ENCODE measurements at places on chromosomes 2 and 18. TPM values are rescaled to one million over a fixed set of nuclear protein-coding genes. Genes with fewer than 3 reads are reported as not detected.

DNA sequence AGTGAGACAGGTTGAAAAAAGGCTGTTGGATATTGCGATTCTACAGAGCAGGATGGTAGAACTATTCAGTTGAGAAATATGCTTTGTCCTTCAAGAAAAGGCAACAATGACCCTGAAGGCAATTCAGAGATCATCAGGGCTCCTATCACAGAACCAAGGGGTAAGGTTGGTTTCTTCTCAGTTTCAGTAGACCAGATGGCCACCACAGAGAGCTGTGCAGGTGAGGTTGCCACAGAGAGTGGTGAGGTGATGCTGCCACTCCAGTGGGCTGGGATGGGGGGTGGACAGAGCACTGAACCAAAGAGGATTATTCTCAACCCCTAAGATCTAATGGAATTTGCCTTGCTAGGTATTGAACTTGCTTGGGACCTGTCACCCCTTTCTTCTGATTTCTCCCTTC, 64.6 kb upstream of the ZBTB7C start:
- no peak for DNase-seq

- no peak for DNase-seq
Measured at GRCh38 chr2:207236156-207236935, 70.6 kb upstream of the KLF7 start.

CFAP53 gene
- 0.25 TPM for polyA plus RNA-seq

GRCh38 chr18:66724664-66725356, 120.9 kb upstream of the CDH19 start:
- peak; percentile 92 for DNase-seq

DNA sequence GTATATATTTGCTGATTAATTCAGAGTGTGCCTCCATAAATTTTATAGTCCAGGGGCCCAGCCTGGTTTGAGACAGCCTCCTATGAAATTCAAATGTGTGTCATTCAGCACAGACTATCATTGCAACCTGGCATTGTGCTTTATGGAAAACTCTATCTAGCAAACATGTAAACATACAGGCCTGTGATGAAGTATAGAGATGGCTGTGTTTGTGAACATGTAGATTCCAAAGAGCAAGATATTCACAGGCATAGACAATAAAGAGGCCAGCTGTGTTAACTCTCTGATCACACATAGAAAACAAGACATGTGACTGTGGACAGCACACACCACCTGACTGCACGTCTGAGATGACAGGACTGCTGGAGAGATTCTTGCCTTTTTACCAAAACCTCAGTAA, 297.9 kb downstream of the EN1 start:
- DNase-seq, result no peak

SUPT7L gene
- polyA plus RNA-seq, result 10.1 TPM

DNA sequence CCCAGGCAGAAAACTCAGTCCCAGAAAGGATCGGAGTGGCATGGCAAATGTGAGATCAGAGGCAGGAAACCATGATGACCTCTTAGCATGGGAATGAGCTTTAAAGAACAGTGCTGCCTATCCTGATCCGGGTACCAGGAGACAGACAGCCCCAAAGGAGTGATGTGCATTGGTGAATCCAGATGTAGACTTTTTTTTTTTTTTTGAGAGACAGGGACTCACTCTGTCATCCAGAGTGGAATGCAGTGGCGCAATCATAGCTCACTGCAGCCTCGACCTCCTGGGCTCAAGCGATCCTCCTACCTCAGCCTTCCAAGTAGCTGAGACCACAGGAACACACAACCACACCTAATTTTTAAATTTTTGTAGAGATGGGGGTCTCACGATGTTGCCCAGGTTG, 122.7 kb downstream of the VAPA start:
- DNase-seq, result no peak

DNA sequence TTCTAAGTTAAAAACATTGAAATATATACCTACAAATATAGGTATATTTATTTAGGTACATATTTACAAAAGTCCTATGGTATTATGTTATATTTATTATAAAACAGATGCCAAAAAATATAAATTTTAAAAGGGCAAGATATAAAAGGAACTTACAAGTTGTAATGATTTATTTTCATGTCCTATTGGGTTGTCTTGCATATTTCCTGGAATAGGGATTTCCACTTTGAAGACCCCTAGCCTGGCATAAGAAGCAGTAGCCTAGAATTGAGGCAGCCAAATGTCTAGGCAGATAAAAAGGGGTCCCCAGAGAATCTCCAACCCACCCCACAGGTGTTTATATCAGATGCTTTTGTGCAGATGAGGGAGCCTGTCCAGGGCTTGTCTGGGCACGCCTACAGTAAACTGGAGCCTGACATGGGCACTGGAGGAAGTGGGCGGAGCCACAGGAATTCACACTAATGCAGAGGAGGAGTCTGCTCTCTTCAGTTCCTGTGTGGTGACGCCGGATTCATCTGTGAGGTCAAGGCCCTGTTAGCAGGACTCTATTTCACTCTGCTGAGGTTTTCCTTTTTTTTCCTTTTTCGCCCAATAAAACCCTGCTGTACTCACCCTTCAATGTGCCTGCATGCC, 1088.9 kb upstream of the PIK3C3 start:
- DNase-seq, result no peak

GRCh38 chr2:215432759-215433594, 2.9 kb downstream of the FN1 start:
- no peak for DNase-seq

DNA sequence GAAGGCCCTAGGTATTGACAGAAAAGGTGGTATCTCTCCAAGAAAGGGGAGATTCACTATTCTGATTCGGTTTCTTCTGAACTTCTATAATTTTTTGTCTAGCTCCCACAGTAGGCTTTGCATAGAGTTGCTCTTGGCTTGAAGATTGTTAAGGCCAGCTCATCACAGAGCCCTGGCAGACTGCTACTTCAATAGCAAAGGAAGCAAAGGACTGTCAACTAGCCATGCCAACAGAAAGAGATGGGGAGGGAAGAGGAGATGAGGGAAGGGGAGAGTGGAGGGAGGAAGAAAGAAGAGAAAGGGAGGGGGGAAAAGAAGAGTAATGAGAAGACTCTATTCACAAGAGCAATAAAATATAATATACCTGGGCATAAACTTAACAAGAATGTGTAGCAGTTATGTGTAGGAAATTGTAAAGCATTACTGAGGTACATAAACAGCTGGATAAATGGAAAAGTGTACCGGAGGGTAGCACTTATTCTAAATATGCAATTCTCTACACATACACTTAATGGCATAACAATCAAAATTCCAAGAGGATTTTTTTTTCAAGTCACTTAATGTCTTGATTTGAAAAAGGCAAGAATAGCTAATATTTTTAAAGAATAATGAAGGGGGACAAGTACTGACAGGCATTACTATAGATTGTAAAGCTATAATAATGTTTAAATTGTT, 102.5 kb downstream of the LOXHD1 start:
- no peak for DNase-seq

IL36G gene
- not detected for polyA plus RNA-seq

SULT1C4 gene
- 0.73 TPM for polyA plus RNA-seq

- DNase-seq, result no peak
Measured at GRCh38 chr2:203959672-203960071, 23.1 kb downstream of the ICOS start.

DPP4 gene
- polyA plus RNA-seq, result 0.58 TPM

DNA sequence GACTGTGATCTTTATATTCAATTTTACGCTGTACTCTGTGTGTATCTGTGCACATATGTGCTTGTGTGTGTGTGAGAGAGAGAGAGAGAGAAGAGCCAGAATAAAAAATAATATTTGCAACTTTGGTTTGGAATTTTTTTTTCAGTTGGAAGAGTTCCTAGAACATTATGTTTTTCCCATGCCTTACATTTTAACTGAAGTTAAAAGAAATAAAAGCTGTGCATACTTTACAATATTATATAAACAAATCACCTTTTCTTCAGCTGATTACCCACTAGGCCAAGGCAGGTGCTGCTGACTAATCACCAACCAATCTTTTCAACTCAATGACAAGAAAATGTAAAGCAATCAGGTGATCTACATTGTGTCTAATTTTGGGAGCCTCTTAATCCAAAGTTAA, 366.3 kb downstream of the NYAP2 start:
- DNase-seq, result no peak

DNA sequence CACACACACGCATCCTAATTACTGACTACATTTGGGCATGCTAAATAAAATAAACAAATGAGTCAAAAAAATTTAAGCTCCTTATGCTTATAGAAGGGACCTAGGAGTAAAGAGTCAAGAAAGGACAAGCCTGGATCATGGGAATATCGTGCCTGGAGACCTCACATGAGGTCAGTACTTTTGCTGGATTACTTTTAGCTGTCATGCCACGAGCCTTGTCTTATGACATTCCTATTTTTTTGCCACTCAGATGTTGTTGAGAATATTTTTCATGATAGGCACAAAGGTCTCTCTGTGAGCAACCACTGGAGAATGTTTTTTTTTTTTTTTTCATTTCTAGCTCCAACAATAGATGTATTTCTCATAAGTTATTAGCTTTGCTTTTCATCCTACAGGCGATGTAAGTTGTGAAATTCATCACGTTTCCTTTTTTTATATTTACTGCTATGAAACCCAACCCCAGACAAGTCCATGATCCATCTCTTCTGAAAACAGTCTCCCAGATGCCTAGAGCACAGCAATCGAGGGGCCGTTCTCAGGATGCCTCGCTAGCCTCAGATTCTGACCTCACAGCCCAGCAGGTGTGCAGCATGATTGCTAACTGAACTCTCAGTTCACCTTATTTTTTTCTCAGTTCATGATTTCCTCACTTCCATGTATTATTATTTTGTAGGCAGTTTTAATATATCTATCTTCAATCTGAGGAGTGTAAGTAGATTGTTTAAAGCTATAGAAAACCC, 464.5 kb downstream of the IRS1 start:
- DNase-seq, result no peak

- no peak for DNase-seq
Measured at GRCh38 chr2:9618410-9618809, 12.4 kb downstream of the YWHAQ start.

CD302 gene
- polyA plus RNA-seq, result 8.5 TPM

DNA sequence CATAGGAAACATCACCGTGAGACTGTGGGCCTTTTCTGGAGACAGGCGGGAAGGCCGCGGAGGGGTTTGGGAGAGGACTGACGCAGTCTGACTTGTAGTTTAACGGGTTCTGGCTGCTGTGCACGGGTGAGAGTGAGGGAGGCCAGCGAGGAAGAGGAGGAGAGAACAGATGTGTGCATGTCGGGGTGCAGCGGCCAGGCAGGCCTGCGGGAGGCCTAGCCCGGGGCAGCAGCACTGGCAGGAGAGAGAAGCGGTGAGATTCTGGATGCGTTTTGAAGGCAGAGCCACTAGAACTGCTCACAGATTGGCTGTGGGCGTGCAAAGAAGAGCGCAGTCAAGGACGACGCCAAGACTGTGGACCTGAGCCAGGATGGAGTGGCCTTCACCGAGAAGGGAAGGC, 53.9 kb downstream of the PTGR3 start:
- DNase-seq, result no peak

TNS1 gene
- 18.5 TPM for polyA plus RNA-seq

GRCh38 chr2:202052235-202052634, 18.6 kb downstream of the FZD7 start:
- DNase-seq, result no peak

GRCh38 chr2:12428324-12428723, 288.4 kb upstream of the TRIB2 start:
- DNase-seq, result no peak

DNA sequence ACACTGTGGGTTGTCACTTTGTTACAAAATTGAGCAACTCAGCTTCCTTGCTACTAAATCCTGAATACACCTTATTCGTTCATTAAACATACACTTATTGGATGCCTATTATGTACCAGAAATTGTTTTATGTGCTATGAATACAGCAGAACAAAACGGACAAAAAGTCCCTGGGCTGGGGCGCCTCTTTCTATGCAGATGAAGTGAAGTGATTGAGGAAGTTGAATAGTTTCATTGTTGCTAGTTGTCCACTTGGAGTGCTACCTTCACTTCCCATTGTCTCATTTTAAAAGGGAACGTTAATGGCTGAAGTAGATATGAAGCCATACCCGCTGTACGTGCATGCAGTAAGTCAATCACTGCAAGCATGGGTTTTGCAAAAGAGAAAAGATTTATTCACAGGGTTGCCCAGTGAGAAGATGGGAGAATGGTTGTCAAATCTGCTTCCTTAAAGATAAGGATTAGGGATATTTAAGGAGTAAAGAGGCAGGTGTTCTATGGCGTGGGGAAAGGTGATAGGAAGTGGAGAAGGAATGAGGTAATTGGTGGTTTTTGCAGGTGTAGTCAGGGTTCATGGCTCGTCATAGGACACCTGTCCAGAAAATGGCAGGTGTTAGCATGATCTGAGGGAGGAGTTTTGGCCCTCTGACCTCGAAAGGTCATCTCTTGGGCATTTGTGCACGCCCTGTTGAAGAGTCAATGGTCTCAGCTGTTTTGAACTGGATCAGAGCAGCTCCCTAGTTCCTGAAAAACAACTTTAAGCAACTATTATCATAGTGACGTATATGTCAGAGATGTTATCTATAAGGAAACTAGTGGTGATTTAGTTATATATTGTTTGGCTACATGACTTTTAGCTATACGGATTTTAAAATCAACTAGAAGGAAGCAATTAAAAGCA, 23.5 kb downstream of the TRPM8 start:
- DNase-seq, result no peak

- DNase-seq, result peak; percentile 42
Measured at GRCh38 chr18:2337552-2338141, 233.7 kb downstream of the METTL4 start.

ANO7 gene
- 2.0 TPM for polyA plus RNA-seq

- DNase-seq, result no peak
Measured at GRCh38 chr2:241141214-241141770, 8.0 kb downstream of the PASK start.

DNA sequence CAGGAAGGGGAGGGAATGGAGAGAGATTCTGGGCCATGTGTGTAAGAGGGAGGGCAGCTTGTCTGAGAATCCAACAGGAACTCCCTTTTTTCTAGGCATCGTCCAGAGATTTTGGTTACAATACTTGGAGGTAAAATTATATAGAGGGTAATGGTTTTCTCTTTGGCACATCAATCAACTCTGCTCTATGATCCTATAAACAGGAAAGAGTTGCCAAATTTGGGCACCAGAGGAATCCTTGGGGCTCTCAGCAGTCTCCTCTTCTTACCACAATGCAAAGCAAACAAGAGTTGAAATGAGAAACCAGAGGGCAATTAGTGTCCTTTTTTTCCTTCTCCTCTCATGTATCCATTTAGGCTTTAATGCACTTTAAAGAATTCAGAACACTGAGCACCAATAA, 243.4 kb downstream of the SLC8A1 start:
- DNase-seq, result no peak
